Stimulated activated CD4-positive, alpha-beta T cell treated with anti-CD3 and anti-CD28 coated beads, Interleukin-12 subunit alpha, Interleukin-12 subunit beta, amount 100 ng/mL, for 24 hours (primary cell): ENCODE measurements at places on chromosomes 4 and X.

- DNase-seq = no peak
Observed at GRCh38 chrX:106159861-106160282, 8.2 kb upstream of the PWWP3B start.

GRCh38 chr4:13548059-13548983 is 4.0 kb upstream of the NKX3-2 start:
- DNase-seq = no peak

- DNase-seq = no peak
Observed at GRCh38 chr4:127421437-127421836, 211.3 kb upstream of the INTU start.

- no peak for DNase-seq
Observed at GRCh38 chrX:74450803-74451449, 29.6 kb downstream of the SLC16A2 start.

DNA sequence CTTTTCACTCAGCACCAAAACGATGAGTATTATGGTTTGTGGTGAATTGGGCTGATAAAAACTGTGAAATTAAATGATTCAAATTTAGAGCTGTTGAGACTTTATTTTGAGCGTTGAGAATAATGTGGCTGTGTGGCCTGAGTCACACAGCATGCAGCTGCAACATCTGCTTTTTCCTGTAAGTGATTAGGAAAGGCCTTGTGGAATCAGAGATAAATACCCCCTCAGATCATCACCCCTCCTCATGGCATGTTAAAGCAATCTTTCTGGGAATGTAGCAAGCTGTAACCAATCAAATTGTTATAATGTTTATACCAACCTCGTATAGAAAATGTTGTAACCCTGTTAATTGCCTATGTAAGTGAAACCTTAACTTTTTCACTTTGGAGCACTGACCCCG is 90.0 kb upstream of the GRPR start:
- DNase-seq = no peak

DNA sequence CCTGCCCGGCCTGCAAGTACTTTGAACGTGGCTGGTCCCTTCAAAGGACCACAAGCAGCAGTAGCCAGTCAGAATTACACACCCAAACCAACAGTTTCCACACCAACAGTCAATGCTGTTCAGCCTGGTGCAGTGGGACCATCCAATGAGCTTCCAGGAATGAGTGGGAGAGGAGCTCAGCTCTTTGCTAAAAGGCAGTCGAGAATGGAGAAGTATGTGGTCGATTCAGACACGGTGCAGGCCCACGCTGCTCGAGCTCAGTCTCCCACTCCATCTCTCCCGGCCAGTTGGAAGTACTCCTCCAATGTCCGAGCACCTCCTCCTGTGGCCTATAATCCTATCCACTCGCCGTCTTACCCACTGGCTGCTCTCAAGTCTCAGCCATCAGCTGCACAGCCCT is 104.4 kb upstream of the MYOZ2 start:
- no peak for DNase-seq

- DNase-seq = no peak
Observed at GRCh38 chr4:4349867-4350266, 37.0 kb upstream of the NSG1 start.

DNA sequence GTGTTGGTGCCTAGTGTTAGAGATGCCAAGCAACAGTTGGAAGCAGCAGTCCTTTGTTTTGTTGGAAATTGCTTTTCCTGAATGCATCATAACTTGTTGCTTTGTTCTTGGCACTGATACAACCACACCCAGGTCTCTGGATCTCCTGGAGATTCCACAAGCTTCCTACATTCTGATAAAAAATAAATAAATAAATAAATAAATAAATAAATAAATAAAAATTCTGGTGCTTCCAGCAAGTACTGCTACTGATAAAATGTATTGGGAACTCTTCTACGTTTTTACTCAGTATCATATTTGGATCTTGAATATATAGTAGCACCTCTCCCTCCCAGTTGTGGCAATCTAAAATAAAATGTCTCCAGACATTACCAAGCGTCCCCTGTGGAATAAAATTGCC is 62.7 kb upstream of the GRID2 start:
- no peak for DNase-seq

GRCh38 chr4:22504447-22504846 is 11.4 kb downstream of the ADGRA3 start:
- no peak for DNase-seq

DNA sequence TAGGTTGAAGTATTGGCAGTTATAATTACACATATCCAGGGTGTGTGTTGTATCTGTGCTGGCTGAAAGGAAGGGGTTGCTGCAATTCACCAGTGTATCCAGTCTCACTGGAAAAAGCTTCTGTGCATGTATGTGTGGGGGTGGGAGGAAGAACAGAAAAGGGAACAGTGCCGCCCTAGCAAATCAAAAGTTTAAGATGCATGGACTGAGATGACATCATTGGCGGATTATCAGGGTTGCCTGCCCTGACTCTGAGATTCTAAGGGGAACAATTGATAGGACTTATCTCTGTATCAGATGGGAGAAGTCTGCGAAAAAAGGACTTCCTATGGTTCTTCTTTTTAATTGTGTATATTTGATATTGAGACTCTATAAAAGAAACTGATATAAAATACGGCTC is 3.5 kb downstream of the SLC25A43 start:
- DNase-seq = no peak

GRCh38 chr4:48058617-48059530 is 42.3 kb downstream of the NIPAL1 start:
- no peak for DNase-seq

DNA sequence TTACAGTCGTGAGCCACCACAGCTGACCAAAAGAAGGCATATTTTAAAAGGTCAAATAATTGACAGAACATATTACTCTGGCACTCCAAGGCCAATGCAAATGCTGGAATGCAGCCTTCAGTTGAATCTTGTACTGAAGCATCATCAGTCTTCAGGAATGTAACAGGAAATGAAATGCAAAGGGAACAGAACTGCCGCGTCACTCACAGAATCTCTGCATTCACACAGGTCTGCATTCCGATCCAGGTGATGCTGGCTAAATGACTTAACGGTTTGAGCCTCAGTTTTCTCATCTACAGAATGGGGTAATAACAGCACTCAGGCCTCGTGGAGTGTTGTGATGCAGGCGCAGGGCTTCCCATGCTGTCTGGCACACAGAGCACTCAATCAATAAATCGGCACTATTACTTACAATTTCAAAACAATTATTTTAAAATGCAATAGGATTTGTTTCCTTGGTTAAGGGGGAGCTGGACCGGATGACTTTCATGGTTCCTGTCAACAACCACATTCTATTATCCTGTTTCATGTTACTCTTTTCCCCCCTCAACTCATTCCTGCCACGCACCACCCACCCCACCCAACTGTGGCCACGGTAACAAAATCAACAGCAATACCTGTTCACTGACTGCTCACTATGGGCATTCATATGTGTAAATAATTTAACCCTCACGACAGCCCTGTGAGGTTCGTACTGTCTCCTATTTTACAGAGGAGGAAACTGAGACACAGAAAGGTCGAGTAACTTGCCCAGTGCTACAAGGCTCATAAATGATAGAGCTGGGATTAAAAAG is 32.4 kb downstream of the IGFBP7 start:
- DNase-seq = no peak

- no peak for DNase-seq
Observed at GRCh38 chr4:146522869-146523205, 1.1 kb upstream of the SLC10A7 start.

- no peak for DNase-seq
Observed at GRCh38 chrX:57929373-57929772, 19.1 kb upstream of the ZXDA start.

- DNase-seq = no peak
Observed at GRCh38 chr4:142065086-142065647, 428.8 kb downstream of the IL15 start.

DNA sequence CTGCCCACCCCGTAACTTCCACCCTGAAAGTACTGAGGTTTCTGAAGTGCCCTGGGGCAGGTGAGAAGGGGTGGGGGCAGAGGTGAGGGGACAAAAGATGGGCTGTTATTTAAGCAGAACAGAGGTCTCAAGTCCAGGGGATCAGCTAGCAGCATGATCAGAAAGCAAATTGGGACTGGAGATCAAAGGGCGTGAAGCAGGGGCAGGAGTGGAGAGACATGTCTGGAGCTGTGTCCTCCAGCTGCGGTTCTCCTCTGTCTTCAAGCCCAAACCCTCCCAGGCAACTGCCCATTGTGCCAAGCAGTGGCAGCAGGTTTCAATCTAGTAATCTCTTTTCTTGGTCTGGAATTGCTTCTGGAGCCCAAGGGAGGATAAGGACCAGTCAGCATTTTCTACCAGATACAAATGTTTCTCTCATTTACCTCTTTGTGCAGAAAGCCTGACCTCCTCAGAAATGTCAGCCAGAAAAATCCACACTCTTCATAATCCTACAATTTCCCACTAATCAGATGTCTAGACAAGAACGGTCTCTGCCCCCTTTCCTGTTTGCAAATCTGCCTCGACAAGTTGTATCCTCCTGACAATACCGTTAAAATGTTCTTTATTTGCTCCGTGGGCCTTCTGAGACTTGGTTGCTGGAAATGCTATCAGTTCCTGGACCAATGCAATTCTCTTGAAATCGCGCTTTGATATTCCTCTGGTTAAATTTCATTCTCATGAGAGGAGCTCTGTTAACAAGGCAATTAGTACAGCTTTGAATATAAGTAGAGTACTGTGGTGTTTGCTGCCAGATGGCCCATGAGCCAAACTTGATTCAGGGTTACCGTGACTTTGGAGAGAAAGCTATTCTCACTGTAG is 23.2 kb upstream of the RASL11B start:
- DNase-seq = no peak

DNA sequence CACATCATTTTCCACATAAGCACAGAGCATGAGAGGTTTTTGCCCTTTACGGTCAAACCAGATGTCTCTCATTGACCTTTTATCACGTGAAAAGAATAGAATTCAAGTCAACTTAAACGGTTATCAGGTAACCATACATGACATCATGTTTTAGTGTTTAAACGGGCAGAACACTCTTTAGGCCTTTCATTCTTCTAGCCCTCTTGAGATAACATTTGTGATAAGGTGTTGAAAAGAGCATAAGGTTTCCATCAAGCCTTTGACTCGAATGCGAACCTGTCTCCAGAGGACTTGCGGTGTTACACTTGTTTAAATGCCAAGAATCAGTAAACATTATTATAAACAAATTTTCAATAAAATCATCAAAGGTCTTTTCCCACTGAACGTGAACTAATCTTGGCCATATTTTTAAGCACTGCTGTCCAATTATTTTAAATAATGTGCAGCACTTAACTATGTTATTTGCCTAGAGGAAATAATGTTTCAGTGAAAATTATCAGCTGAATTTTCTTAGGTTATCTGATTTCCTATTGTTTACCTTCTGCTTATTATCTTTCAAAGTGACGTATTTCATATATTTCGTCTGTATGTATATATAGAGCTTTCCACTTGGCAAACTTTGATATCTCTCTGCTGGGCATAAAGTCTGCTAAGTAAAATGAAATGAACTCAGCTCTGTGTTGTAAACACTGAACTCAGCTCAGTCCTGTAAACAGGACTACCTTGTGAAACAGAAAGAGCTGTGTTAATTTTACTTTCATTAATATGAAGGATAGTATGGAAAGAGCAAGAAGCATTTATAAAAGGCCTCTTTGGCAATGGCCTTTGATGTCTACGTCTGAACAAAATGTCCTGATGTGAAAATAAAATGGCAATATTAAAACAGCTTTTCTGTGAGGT is 33.3 kb downstream of the TENM3 start:
- no peak for DNase-seq

- DNase-seq = no peak
Observed at GRCh38 chr4:42750091-42750490, 93.2 kb upstream of the ATP8A1 start.

DNA sequence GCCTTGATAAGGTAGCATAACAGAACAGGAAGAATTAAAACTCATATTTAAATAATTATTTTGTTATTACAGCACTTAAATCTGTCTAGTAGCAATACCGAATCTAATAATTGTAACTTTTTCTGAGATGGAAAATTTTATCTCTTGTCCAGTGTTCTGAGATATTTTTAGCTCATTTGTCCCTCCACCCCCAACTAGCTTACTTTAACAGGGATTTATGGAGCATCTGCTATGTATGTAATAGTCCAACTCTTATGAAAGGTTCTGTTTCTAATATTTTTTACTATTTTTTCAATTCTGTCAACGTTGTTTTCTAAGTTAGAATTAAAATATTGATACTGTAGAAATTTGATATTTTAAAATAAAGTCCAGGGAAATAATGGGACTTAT is 38.2 kb upstream of the NUDT6 start:
- no peak for DNase-seq

- no peak for DNase-seq
Observed at GRCh38 chrX:15848576-15848975, 6.0 kb downstream of the AP1S2 start.

GRCh38 chrX:112536544-112536943 is 143.2 kb downstream of the LHFPL1 start:
- no peak for DNase-seq

- DNase-seq = no peak
Observed at GRCh38 chr4:10730590-10730989, 46.0 kb upstream of the CLNK start.

GRCh38 chr4:131248314-131248713 is 1900.8 kb upstream of the PCDH10 start:
- no peak for DNase-seq

GRCh38 chrX:30308263-30309138 is 689 bp downstream of the NR0B1 start:
- DNase-seq = no peak

DNA sequence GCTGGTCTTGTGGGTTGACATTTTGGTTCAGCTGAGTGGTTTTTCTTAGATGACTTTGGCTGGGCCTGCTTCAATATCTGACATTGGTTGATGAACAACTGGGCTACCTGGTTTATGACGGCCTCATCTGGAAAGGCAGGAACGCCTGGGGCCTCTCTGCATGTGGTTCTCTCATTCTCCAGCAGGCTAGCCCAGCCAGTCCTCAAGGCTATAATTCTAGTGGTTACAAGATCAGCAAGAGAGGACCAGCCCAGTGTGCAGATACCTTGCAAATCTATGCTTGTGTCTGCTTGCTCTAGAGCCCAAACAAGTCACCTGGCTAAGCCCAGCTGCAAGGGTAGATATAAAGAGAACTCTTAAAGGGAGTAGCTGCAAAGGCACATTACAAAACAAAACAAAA is 214.2 kb upstream of the PUDP start:
- no peak for DNase-seq

- no peak for DNase-seq
Observed at GRCh38 chr4:101008503-101008902, 338.8 kb downstream of the PPP3CA start.

- DNase-seq = no peak
Observed at GRCh38 chr4:170687751-170688150, 598.0 kb upstream of the AADAT start.

- peak; percentile 15 for DNase-seq
Observed at GRCh38 chr4:128782076-128782715, 27.3 kb upstream of the JADE1 start.
